ENCODE measurements at places on chromosomes 11 and 22. TPM values are rescaled to one million over a fixed set of nuclear protein-coding genes. Genes with fewer than 3 reads are reported as not detected.

The POTEH gene
- total RNA-seq = not detected

The PARVB gene
- total RNA-seq = 14.9 TPM

The OR52E8 gene
- total RNA-seq = not detected

The FXYD6 gene
- 15.9 TPM for total RNA-seq
